Stimulated activated CD4-positive, alpha-beta T cell treated with anti-CD3 and anti-CD28 coated beads, Interleukin-4, amount 100 ng/mL, for 4 hours (primary cell): ENCODE measurements at places on chromosomes 2 and 18.
A peak's percentile ranks its signal among the peaks of the same experiment; 100 is the strongest.

DNA sequence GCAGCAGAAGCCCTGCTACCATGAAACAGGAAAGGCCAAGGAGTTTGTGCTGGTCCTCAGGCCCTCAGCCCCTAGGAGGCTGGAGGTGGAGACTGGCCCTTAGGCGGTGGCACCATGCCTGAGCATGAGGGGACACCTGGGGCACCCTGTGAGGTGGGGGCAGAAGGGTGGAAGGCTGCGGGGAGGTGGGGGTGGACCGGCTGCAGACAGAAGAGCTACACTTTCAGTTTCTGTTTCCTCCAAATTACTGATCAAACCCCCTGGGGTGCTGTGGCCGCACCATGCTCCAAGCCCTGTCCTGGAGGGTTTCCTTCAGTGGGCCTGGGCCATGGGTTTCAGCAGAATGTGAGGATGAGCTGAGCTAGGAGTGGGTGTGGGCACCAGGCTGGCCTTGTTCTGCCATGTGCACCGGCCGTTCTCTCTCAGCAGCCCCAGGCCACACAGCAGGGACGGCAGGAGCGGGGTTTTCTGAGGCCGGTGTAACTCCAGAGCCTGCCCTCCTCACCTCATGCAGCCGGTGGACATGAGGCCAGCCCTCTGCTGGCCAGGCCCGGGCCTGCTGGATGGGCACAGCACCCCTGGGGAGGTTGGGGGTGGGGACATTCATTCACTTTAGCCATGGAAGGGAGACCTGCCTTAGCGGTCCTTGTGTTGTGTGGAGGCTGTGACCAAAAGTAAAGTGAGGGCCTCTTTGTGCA is 51.5 kb downstream of the PLEKHB2 start:
- DNase-seq: no peak

DNA sequence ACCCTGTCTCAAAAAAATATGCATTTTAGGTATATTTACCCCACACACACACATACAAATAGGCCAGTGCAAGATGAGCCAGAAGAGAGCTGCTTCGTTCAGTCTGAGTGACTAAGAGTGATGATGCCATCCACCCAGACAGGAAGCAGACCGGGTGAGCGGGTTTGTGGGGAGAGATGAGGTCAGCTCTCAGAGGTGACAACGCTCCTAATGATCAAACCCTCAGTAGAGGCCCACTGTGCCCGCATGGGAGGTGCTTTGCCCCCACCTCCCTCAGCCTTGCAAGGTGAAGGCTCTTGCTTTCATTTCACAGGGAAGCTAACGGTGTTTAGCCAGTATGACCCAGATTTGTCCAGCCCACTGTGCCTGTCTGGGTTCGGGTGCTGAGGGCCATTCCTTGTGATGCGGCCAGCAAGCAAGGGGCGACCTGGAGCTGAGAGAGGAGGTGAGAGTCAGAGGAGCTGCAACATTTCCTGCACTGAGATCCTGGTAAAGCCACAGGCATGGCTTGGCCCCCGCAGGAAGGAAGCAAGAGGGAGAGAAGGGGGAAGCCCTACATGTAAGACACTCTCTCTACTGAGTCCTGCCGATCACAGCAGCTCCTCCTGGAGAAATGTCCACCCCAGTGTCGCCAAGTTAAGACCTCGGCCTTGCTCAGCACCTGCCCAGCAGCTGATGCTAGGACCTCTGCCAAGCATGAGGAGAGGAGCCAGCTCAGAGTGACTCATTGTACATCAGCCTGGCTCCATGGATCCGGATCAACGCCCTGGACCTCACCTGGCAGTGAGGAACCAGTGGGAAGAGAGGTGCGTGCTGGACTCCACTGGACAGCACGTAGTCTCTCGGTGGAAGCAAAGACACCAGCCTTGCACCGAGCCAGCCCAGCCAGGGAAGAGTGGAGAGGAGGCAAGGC is 37.0 kb downstream of the NIFK start:
- DNase-seq: peak; percentile 62

GRCh38 chr2:174522553-174522952 is 35.7 kb upstream of the GPR155 start:
- DNase-seq: no peak

DNA sequence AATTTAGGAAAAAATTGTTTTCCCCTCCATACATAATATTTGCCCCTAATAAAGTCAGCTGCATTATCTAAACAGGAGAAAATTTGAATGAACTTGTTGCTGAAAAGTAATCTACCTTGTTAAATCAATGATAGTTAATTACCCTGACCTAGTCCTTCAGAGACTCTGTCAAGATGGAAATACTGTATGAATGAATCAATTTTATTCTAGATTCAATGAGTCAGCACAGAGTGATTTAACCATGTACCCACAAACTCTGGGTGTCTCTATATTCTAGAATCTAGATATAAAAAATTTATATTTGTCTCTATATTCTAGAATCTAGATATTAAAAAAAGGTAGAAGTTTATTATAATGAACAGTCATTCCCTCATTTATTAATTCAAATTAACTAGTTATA is 36.2 kb downstream of the NDUFAF7 start:
- no peak for DNase-seq

- DNase-seq: no peak
Observed at GRCh38 chr2:39027421-39027820, 93.4 kb downstream of the SOS1 start.

DNA sequence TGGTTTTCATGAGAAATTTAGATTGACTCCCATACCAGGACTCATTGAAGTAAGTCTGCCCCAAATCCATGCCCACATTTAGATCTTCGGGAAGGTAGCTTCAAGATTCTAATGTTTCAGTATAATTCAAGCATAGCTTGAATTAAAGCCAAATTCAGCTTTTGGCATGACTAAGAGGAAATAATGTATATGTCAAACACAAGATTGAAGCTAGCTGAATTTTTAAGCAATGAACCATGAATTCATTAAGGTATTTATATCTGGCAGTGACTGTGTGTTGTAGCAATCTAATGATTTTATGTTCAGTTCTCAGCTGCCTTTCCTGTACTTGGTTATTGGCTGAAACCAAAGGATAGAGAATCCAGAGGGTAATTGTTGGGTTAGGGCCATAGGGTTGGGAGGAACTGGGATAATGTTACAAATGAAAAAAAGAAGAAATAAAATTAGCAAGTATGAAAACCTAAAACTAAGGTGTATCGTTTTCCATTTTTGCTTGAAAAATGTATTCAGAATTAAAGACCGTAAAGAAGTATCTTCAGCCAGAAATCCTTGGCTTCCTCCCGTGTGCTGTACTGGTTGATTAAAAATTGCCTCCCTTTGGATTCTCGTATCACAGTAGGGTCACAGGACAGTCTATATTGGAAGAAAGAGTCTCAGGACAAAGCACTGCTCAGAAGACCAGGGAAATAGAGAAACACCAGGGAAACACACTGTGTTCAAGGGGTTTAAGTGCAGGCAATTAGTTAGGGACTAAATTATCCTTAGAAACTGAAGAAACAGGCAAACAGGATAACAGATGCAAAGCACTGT is 119.0 kb upstream of the FN1 start:
- DNase-seq: no peak

DNA sequence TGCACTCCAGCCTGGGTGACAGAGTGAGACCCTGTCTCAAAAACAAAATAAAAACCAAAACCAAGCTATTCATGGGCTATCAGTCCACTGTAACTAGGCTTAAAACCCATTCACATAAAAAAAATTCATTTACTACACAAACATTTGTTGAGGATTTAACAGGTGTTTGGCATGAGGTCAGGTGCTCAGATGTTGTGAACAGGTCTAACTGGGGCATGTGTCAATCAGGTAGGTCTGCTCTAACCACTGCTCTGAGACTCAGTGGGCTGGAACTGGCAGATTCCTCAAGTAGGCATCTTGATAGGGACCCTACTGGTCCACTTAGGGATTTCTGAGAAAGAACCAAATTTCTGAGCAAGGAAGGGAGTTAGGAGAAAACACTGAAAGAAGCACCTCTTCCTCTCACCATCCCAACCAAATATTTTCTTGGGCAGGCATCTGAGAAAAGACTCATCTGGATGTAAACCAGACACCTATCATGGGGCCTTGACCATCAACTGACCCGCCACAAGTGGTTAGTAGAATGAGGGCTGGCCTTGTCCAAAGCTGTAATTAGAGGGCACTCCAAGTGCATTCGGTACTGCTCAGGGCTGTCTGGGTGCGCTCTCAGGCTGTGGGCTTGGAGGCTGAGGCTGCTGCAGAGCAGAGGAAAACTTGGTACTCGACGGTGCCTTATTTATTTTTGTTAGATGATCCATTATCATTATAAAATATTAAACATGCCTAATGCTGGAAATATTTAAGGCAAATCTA is 33.9 kb downstream of the WIPF1 start:
- DNase-seq: no peak

GRCh38 chr2:188629753-188630527 is 338.3 kb downstream of the GULP1 start:
- no peak for DNase-seq

GRCh38 chr18:9285604-9286003 is 49.0 kb upstream of the TWSG1 start:
- no peak for DNase-seq

DNA sequence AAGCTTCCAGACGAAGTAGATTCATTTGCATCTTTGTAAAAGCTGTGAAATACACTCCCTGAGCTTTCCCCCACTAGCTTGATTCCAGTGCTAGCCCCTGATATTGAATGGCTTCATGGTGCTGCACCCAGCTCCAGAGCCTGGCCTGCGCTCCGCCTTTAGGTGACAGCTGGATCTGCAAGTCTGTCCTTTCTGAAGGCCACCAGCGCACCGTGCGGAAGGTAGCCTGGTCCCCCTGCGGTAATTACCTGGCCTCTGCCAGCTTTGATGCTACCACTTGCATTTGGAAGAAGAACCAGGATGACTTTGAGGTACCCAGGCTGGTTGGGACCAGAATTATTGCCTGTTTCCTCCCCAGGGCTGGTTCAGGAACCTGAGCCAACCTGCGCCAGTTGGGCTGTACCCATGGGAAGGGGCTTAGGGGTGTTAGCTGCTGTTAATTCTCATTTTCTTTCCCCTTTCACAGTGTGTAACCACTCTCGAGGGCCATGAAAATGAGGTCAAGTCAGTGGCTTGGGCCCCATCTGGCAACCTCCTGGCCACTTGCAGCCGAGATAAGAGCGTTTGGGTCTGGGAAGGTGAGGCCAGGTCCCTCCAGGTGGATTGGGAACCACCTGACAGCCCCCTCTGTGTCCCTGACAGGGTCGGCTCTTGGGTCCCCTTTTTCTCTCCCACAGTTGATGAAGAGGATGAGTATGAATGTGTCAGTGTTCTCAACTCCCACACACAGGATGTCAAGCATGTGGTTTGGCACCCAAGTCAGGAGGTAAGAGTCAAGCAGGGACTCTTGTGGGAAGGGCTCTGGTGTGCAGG is 1.3 kb downstream of the CIAO1 start:
- peak; percentile 38 for DNase-seq

DNA sequence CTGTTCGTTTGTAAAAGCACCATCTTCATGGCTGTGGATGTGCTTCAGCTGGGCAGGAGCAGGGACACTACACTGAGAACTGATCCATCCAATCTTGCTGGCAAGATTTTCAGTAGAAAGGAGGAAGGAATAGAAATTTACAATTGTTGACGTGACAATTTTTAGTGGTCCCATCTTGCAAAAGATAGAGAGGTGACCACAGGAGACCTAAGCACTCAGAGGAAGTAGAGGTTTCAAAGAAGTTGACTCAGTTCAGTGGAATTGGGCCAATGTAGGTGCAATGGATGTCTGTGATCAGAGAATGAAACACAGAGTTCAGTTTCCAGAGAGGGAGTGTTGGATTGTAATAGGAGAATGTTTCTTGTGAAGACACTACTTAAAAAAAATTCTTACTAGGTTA is 1.4 kb downstream of the UGT1A5 start:
- DNase-seq: no peak

DNA sequence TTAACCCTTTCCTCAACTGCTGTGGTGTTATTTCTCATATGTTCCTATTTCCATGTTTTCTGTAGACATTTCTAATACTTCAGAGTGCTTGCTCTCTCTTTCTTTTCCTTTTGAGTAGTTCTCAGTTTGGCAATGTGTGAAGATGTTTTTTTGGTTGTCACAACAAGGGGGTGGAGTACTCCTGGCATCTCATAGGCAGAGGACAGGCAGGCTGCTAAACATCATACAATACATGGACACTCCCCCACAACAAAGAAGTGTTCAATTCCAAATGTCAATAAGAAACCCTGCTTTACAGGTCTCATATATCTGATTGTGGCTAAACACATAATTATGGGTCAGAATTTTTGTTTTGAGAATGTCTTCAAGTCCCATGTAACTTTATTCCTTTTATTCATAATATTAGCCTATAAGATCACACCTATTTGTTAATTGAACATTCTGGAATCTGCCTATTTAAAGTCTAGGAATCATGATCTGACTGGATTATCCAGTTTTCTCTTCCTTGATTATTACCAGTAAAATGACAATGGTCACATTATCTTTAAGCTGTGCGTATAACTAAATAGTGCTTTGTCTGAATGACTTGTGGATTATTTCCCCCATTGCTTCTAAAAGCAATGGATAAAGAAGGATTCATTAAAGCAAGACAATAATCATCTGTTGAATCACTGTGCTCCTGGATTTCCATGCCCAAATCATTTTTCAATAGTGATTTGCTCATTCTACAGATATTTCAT is 46.8 kb upstream of the ITPRID2 start:
- DNase-seq: no peak

- DNase-seq: no peak
Observed at GRCh38 chr2:118580651-118581050, 266.8 kb downstream of the EN1 start.

- DNase-seq: no peak
Observed at GRCh38 chr2:7722212-7722910, 805.1 kb downstream of the RNF144A start.

DNA sequence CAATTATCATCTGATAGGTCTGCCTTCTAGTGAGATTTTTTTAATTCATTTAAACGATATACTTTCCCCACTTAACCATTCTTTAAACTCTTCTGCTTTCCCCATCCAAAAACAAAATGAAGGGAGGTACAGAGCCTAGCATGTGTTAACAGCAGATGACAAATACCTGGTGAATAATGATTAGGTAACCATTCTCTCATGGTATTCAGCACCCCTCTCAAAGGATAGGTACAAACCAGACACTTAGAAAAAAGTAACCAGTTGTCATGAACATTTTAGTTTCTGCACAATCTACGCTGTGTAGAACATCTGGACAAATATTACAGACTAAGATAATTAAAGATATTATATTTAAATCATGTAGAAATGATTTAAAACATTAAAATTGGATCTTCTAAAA is 56.3 kb downstream of the DNAH7 start:
- DNase-seq: no peak

DNA sequence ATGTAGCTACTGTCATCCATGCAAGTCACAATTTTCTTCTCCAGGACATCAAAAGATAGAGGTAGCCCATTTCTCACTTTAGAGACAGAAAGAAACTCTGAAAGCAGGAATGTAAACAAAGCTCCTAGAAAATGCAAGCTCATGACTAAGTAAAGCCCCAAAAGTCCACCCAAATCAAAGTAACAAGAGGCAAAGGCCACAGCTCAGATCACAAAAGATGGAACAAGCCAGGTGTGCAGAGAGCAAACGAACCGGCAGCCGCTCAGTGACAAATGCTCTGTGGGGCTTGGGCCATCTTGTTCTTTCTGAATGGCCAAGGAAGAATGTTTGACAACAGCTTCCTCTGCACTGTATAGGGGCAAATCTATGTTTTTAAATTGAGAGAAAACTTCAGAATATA is 201.0 kb downstream of the CYRIA start:
- DNase-seq: no peak
